HCT116 (cell line): ENCODE measurements at places on chromosomes 12 and 14. TPM values are rescaled to one million over a fixed set of nuclear protein-coding genes. Genes with fewer than 3 reads are reported as not detected.
A peak's percentile ranks its signal among the peaks of the same experiment; 100 is the strongest.

- DNase-seq = no peak
Observed at GRCh38 chr12:52216807-52217206, 16.2 kb upstream of the KRT7 start.

GRCh38 chr12:52189376-52190174 lies 2.2 kb downstream of the KRT80 start:
- no peak for DNase-seq

- no peak for DNase-seq
Observed at GRCh38 chr14:37142835-37143401, 29.5 kb downstream of the SLC25A21 start.

DNA sequence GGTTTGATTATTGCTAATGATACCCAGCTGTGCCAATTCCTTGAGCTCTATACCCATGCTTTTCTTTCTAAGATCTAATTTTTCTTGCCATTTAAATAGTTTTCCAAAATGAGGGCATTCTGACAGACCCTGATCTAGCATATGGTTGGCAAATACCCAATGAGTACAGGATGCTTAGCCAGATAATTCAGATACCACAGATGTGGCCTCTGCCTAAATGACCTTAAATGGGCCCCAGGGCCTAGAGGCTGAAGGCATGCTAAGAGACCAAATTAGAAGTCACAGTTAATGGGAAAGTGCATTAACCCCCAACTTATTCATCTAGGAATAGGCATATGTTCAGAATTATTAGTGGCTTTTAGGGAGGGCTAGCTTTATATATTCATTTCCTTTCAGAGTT lies 122.3 kb upstream of the CNOT2 start:
- no peak for DNase-seq

- DNase-seq = peak; percentile 45
Observed at GRCh38 chr12:80412343-80412953, 31.6 kb upstream of the PTPRQ start.

DNA sequence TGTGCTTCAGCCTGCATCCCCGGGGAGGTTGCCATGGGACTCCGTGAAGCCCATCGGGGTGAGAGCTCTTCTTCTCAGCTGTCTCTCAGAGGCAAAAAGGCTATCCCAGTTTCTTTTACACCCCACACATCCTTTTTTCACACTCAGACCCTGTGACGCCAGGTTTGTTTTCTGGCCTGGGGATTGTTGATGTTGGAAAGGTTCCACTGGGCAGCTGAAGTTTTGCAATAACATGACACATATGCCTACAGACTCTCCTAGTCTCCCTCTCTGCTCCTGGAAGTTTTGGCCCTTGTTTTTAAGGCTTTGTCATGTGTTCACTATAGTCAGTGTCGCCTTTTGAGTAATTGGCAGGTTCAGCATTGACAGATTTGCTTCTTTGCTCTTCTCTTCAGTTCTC lies 118.6 kb downstream of the SMOC1 start:
- DNase-seq = no peak

DNA sequence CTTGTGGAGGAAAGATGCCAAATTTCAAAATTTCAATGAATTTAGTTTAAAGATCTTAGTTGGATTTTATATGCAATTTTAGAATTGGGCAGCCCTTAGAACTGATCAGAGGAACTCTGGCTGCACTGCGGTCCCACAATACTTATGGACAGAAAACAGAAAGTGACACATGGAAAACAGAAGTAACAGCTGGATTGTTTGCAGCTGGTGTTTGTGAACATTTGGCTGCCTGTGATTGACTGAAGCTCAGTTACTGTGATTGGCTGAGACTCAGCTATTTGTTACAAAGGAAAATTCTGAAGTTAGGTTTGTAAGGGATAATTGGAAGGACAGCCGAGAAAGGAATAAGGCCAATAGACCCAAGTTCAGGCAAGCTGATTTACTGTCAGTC lies 10.0 kb upstream of the KRT86 start:
- DNase-seq = no peak

- DNase-seq = no peak
Observed at GRCh38 chr12:96187956-96188355, 6.2 kb upstream of the ELK3 start.

DNA sequence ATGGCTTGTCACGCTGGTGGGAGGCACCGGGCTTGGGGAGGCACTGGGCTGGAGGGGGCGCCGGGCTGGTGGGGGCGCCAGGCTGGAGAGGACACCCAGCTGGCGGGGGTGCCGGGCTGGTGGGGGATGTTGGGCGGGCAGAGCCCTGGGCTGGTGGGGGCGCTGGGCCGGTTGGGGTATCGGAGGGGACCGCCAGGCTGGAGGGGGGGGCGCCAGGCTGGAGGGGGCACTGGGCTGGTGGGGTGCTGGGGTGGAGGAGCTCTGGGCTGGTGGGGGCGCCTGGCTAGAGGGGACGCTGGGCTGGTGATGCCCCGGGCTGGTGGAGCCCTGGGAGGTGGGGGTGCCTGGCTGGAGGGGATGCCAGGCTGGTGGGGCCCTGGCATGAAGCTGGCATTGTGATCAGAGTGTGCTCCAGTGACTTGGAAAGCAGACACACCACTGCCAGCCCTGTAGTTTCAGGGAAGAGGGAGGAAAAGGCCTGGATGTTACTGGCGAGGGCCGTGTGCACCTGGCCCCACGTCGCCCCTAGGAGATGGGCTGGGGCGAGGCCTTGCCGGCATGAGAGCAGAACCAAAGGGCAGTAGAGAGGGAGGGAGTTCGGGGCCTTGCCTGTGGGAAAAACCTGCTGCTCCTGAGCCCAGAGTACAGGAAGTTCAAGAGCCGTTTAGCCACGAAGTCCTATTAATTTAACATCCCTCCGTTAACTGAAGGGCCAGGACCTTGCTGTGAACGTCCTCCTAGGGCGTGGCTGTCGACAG lies 13.1 kb downstream of the TEDC1 start:
- DNase-seq = no peak

DNA sequence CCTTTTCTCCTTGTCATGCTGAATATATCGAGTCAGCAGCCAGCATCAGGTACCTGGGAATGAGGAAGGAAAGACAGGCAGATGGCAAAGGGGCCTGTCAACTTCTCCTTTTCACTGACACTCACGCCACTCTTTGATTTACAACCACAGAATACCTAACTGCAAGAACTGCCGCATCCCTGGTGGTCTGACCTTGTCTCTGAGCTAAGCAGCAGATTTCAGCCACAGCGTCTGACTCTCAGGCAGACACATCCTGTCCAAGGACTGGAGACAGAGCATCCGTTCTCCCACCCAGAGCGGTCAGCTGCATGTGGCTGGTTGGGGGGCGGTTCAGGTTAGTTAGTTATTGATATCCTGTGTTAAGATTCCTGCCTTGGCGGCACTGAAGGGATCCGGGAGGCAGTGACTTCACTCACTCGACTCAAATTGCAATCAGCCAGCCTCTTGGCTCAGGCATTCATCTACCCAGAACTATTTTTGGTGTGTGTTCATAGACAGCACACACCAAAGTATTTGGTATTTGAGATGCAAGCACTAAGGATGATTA lies 11.2 kb upstream of the MAP1LC3B2 start:
- DNase-seq = no peak

- no peak for DNase-seq
Observed at GRCh38 chr12:43198608-43199007, 353.4 kb downstream of the ADAMTS20 start.

- DNase-seq = no peak
Observed at GRCh38 chr12:50508414-50508813, 3.6 kb downstream of the DIP2B start.

DNA sequence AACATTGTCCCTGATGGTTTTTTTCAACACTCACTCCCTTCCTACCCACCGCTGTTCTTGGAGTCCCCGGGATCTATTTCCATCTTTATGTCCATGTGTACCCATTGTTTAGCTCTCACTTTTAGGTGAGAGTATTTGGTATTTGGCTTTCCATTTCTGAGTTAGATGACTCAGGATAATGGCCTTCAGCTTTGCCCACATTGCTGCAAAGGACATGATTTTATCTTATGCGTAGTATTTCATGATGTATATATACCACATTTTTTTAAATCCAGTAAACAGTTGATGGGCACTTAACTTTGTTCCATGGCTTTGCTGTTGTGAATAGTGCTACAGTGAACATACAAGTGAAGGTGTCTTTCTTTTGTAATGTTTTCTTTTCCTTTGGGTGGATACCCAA lies 123.5 kb upstream of the KITLG start:
- no peak for DNase-seq

DNA sequence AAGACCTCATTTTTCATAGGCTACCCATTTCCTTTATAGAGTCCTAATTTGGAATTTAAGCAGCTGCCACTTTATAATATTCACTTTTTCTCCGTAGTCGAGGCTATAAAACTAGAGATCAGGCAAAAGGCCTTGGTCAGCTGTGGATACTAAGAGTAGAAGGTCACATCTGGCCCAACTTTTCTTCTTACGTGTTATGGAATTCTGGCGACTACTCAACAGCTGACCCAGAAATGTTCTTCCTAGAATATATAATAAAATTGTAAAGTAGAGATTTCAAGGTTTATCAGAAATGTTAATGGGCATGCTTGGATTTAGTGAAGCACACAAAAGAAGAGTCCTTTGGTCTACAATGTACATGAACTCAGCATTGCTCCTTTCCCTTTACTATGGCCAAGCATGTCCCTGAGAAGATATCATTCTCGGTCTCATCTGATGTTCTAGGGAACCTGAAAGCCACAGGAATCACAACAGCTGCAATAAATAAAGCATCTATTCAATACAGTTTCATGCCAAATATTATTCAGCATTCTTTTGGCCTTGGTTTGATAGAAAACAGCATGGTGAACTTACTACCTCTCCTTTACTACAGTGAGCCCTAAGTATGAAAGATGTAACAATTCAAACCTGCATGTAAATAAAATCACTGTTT lies 261.4 kb upstream of the NPAS3 start:
- DNase-seq = no peak

GRCh38 chr12:12606781-12607589 lies 4.7 kb upstream of the CREBL2 start:
- DNase-seq = no peak

- DNase-seq = no peak
Observed at GRCh38 chr14:21024585-21025370, at the start of gene NDRG2. Gene NDRG2, minus strand, starts transcription at chr14:21025061. Its CDS starts 1,746 bp downstream, at chr14:21023315.

DNA sequence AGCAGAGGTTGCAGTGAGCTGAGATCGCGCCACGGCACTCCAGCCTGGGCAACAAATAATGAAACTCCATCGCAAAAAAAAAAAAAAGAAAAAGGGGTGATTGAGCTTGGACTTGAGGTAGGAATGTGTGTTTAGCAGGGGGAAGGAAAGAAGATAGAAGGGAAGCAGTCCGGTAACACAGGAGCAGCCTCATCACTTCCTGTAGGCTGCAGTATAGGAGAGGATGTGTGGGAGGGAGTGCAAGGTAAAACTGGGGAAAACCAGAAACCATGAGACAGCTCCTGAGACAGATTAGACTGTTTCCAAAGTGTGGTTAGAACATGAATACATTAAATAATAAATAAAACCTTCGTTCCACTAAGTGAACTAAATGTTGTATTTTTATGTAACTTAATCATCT lies 49.2 kb downstream of the FGD4 start:
- no peak for DNase-seq

GRCh38 chr12:117774941-117775775 lies 193.6 kb downstream of the KSR2 start:
- DNase-seq = no peak

GRCh38 chr12:77179515-77179914 lies 114.1 kb upstream of the E2F7 start:
- no peak for DNase-seq

The AICDA gene
- total RNA-seq = not detected

The TAS2R19 gene
- 1.6 TPM for total RNA-seq

The SERPINA4 gene
- 0.17 TPM for total RNA-seq

The ST8SIA1 gene
- total RNA-seq = not detected

The GLT1D1 gene
- total RNA-seq = not detected

The CLEC6A gene
- total RNA-seq = not detected

The TRIM9 gene
- total RNA-seq = 4.6 TPM

The ASB8 gene
- total RNA-seq = 14.0 TPM

The CCDC85C gene
- total RNA-seq = 42.3 TPM

The SLC7A7 gene
- 0.27 TPM for total RNA-seq

The LRP1-AS gene
- not detected for total RNA-seq
